NCI-H1694 treated with DMSO at 0.1 percent for 48 hours (cell line): ENCODE measurements at places on chromosomes 6 and 20.

DNA sequence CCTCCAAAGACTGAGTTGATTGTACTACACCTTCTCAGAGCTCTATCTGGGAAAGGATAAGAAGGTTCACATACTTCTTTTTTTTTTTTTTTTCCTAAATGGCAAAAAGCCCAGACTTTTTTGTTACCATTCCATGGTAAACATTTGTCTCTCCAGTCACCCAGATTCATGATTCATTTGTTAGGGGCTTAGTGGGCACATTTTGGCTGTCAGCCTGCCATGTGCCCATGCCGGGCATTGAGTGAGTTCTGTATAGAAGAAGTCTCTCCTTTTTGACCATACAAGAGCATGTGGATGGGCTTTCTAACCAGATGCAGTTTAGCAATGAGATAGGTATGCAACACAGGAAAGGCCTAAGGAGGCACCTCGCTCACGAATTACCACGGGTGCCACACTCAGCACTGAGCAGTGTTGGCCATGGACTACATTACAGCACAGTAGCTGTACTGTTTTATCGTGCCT, 447.5 kb upstream of the HSF2 start:
- no peak for DNase-seq

DNA sequence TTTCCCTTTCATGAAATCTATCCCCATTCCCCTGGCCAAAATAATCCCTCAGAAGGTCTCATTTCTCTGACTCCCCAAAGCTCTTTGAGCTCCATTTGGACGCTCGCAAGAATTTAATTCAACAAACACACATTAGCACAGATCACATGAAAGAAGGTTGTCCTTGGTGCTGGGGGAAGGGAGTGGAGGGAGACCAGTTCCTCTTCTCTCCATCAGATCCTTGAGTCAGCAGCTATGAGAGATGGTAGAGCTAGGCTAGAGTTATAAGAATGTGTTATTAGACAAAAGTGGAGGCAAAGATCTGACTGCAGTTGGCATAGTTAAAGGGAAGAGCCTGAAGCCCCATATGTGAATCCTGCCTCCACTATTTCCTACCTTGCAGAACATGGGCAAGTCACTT, 184.2 kb upstream of the CDYL start:
- DNase-seq = no peak

GRCh38 chr6:39731565-39731964, 6.4 kb upstream of the KIF6 start:
- peak; percentile 2 for DNase-seq

GRCh38 chr20:43322851-43323250, 133.1 kb upstream of the PTPRT start:
- DNase-seq = no peak
